H1 (cell line): ENCODE measurements at places on chromosomes 4 and X. TPM values are rescaled to one million over a fixed set of nuclear protein-coding genes. Genes with fewer than 3 reads are reported as not detected.

Gene CACNA1F
- polyA plus RNA-seq: 0.59 and 1.7 TPM in 2 replicates

- DNase-seq: no peak
These were observed 448.6 kb upstream of the TECRL start for GRCh38 chr4:64857815-64858214.

DNA sequence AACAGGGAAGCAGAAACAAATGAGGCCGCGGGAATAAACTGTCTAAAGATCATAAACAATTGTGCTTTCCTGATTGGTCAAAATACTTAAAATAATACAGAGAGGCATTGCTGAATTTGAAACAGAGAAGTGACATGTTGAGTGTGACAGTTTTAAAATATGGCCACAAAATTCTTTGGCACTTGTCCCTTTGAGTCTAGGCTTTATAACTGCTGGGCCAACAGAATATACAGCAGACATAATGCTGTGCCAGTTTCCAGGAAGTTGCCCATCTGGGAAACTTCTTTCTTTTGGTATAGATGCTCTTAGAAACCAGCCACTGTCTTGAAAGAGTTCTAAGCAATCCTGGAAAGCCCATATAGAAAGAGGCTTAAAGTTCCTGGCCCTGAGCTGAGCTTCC lies 668.4 kb downstream of the CENPC start:
- DNase-seq: no peak

Gene HDX
- polyA plus RNA-seq: 0.54 and 0.60 TPM in 2 replicates

Gene ABLIM2
- 3.0 TPM in 2 replicates for polyA plus RNA-seq

Gene GPR119
- polyA plus RNA-seq: 0.11 and 0.17 TPM in 2 replicates

Gene CENPE
- 1.1 and 2.1 TPM in 2 replicates for polyA plus RNA-seq

Gene PLS3
- polyA plus RNA-seq: 55.2 and 107 TPM in 2 replicates

- no peak for DNase-seq
These were observed 191.3 kb downstream of the GPC3 start for GRCh38 chrX:133794126-133794525.

GRCh38 chr4:48030470-48030869 lies 13.9 kb downstream of the NIPAL1 start:
- no peak for DNase-seq

GRCh38 chrX:40282946-40283660 lies 185.3 kb upstream of the BCOR start:
- DNase-seq: no peak

- DNase-seq: no peak
These were observed 35.4 kb downstream of the JADE1 start for GRCh38 chr4:128844931-128845330.

- no peak for DNase-seq
These were observed 100.4 kb downstream of the KLHL8 start for GRCh38 chr4:87120010-87120409.

GRCh38 chrX:37685381-37686359 lies at the start of gene XK:
Gene XK, plus strand, starts transcription at chrX:37685791. Its CDS starts 171 bp downstream, at chrX:37685962.
- peak; percentile 63 for DNase-seq

DNA sequence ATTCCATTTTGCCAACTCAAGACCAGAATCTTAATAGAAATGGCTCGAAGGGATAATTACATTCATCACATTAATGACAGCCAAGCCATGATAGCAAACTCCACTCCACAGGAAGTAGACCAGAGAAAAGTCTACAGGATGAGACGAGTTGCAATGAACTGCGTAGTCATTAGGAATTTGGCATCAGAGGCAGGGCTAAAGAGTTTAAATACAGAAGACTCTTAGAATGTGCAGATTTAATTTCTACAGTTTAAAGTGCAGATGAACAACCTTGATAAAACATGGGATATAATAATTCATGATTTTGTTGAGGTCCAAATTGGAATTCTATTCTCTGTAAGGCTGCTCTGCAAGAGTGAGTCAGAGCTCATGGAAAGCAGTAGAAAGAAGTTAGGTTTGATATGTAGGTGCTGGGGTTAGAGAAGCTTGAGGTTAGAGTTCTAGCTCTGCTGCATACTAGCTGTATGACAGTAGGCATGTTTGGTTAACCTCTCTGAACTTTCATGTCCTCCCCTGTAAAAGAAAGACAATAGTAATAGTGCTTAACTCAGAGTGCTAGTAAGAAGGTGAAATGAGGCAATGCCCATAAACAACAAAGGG lies 32.2 kb downstream of the LNX1 start:
- no peak for DNase-seq

GRCh38 chr4:125735102-125735501 lies 420.3 kb downstream of the FAT4 start:
- DNase-seq: no peak

DNA sequence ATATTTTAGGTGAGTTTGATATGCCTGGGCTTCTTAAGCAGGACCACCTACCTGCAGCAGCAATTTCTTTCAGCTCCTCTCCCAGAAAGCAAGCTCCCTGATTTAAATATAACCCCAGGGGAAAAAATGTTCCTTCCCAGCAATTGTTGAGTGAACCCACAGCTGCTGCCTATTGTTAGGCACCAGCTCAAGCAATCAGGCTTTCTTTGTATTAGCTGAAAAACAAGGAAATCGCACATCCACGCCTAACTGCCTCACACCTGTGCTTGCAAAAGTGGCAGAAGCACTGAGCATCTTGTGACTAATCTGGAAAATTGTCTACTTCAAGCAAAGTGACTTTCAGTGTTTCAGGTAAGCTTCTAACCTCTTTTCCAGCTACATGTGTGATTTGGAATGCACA lies 432.2 kb downstream of the SMARCA1 start:
- DNase-seq: no peak

DNA sequence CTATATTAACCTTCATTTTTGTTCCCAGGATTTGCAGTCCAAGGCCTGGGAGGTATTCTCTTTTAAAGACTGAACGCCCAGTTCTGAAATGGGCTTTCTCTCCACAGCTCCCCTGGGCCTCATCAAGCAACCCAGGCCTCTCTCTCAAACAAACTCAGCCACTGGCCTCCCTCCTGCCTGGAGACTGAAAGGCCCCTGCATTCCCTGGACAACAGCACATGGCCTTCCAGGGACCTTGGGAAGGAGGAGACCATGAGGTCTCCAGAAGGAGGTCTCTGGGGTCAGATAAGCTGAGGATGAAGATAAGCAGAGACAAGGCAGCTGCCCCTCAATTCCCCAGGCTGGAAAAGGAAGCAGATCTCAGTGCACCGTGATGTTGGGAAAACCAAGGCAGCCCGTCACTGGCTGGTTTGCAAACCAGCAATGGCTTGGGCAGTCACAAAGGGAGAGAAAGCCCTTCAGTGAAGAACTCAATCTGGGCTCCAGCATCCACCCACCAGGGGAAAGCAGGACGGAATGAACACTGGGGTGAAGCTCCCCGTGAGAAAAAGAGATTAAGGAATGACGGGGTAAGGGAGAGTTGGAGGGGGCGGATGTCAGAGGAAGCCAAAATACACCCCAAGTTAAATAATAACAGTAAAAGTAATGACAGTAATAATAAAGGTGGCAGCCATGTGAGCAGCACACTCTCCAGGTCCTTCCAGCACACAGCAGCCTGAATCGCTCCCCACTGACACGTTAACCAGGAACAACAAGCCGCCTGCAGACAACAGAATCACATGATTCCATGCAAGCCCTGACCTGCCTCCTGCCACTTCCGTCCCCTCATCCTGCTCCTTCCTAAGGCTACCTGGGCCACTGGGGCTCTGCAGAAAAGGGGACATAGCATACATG lies 22.3 kb downstream of the AMOT start:
- no peak for DNase-seq

DNA sequence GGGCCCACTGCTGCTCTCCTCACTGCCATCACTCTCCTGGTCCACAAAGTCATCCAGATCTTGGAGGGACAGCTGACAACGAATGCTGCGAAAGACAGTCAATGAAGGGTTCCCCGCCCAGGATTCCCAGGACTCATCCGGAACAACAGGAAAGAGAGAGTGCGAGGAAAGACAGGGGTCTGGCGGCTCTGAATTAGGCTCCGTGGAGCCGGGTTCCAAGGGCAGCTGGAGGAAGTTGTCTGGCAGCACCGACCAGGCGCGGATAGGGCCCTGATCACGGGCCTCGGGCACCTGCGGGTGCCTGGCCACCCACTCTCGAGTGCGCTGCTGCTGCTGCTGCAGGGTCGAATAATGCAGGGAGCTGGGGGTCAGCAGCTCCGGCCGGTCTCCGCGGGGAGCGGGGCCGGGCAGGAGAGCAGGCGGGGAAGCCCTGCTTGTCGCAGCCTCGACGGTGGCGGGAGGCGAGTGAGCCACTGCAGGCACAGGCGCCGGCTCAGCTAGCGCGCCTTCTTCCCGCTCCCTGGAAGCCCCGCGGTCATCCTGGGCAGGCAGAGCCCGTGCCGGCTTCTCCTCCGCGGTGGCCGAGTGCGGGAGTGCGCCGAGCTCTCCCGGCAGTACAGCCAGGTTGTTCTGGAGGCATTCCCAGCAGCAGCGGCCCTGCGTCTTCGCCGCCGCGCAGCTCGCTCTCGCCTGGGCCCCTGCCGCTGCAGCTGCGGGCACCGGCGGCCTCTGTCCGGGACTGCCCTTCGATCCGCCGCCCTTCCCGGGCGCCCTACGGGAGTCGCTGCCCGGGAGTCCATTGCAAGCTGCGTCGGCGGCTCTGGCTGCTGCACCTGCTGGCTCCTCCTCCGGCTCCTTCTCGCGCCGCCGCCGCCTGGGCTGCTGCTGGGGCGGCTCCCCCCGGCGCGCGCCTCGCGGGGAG lies 1.1 kb downstream of the SOWAHB start:
- DNase-seq: no peak

Gene COX7B2
- polyA plus RNA-seq: not detected in 2 replicates

DNA sequence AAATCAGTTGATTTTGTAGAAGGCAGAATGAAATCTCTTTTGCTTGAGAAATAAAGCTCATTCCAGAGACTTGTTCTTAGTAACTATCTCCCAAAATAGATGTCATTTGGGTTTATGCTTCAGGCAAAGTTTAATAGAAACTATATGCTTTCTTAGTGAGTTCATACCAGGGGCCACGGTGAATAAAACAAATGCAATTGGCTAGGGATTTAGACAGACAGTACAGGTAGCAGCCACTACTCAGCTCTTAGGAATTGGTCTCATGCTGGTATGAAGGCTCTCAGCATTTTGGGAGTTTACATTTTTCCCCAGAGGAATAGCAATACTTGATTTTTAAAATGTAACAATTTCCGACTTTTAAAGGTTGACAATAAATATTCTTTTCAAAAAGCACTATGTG lies 27.0 kb downstream of the GYPA start:
- no peak for DNase-seq

GRCh38 chrX:109347632-109348031 lies 134.3 kb downstream of the GUCY2F start:
- no peak for DNase-seq

DNA sequence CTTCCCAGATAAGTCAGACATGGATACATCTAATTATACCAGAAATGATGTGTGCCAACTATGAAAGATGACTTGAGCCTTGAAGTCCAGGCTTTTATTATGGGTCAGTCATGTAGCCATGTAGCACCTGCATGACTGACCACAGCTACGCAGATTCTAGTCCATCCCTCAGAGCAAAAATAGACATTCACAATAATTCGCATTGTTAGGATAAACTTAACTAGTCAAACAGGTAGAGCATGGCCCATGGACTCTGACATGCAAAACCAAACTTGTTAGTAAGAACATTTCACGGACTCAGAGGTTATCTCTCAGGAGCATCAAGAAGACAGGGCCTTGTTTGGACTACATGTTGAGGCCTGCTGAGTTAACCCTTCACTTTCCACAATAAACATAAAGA lies 132.6 kb downstream of the PWWP3B start:
- DNase-seq: no peak

Gene RAB33A
- 4.1 and 4.6 TPM in 2 replicates for polyA plus RNA-seq

DNA sequence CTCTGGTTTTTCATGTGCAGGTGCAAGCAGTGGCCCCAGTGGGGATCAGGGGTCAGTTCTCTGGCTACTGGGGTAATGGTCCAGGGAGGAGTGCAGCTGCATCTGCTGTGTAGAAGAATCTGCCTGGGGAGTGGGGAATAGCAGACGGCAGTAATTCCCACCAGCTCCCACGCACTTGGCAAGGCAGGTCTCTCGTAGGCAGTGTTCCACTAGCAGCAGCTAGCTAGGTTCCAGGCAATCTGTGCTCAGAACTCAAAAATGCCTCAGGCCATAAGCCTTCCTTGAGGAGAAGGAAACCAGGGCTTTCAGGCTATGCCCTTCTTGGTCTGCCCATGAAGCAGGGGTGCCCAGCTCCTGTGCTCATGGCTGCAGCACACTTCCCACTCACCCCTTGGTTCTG lies 38.8 kb downstream of the DCLK2 start:
- no peak for DNase-seq

GRCh38 chr4:76799718-76800117 lies 98.2 kb downstream of the SOWAHB start:
- no peak for DNase-seq

Gene PABPC1L2B
- polyA plus RNA-seq: 1.4 and 1.5 TPM in 2 replicates

Gene TRAPPC11
- polyA plus RNA-seq: 15.3 and 19.2 TPM in 2 replicates

Gene NWD2
- under 0.01 and 0.02 TPM in 2 replicates for polyA plus RNA-seq

Gene BMP3
- 0.02 TPM in 1 of 2 replicates, not detected in the other for polyA plus RNA-seq

- no peak for DNase-seq
These were observed 312.2 kb downstream of the DCTD start for GRCh38 chr4:182604953-182605352.

GRCh38 chrX:153869473-153870287 lies 16.3 kb downstream of the L1CAM start:
- DNase-seq: no peak

Gene NKX1-1
- not detected in 2 replicates for polyA plus RNA-seq

Gene EOLA2
- 19.0 and 25.5 TPM in 2 replicates for polyA plus RNA-seq

Gene FRAS1
- 38.5 and 47.6 TPM in 2 replicates for polyA plus RNA-seq

DNA sequence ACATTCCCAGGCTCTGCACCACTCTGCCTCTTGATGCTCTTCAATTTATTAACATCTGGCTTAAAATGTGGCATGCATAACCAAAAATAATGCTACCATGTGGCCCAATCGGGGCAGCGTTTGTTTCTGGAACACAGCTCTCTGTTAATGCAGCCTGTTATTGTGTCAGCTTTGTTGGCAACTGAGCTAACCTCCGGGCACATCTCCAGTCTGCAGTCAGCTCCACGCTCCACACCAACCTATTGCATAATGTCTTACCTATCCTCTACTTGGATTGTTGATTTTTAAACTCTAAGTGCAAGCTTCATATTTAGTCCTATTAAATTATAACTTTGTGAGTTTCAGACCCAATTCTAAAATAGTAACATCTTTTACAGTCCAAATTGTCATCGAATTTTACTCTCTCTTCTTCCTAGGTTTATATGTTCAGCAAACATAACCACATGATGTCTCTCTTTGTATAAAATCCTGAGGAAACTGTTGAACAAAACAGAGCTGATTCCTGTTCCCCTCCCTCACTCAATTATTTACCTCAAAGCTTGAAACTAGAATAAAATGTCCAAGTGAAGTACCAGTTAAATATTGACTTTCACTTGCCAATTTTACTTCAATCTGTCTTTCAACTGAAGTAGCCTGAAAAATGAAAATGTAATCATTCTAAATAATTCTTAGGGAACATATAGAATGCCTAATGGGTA lies 92.2 kb upstream of the RAPGEF2 start:
- no peak for DNase-seq

Gene ERCC6L
- polyA plus RNA-seq: 2.0 and 4.0 TPM in 2 replicates

GRCh38 chrX:130009658-130010223 lies 27.3 kb downstream of the BCORL1 start:
- DNase-seq: no peak

DNA sequence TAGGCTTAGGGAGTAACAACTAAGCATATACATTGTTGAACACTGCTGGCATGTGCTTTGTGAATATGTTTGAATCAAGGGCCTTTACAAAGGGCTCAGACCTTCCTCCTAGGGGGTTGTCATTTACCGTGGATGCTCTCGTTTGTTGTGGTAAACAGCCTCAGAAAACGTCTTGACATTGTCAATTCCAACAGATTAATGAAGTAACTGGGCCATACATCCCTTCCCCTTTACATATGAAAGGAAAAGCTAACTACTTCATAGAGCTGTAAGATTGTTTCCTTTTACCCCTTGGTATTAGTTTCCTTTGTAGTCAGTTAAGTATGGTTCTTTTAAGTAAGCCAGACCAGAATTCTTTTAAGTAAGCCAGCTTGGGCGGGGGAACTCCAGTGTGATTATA lies 42.9 kb downstream of the FAT4 start:
- DNase-seq: no peak
